ENCODE measurements at places on chromosomes 2 and 18.

GRCh38 chr2:191786694-191787093 lies 60.2 kb downstream of the CAVIN2 start:
- no peak for DNase-seq

- no peak for DNase-seq
These were observed 100.8 kb upstream of the ATP5MC3 start for GRCh38 chr2:175282300-175282699.

DNA sequence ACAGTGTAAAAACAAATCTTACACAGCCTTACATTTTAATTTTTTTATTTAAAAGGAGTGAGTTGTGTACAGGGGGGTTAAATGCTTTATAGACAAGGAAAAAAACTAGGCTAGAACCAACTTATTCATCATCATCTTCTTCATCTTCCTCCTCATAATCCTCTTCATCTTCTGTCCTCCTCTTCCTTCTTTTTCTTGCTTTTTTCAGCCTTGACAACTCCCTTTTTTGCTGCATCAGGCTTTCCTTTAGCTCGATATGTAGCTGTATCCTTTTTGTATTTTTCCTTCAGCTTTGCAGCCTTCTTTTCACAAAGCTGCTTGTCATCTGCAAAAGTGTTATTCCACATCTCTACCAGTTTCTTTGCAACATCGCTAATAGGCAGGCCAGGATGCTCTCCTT lies 113.6 kb upstream of the SP5 start:
- no peak for DNase-seq

DNA sequence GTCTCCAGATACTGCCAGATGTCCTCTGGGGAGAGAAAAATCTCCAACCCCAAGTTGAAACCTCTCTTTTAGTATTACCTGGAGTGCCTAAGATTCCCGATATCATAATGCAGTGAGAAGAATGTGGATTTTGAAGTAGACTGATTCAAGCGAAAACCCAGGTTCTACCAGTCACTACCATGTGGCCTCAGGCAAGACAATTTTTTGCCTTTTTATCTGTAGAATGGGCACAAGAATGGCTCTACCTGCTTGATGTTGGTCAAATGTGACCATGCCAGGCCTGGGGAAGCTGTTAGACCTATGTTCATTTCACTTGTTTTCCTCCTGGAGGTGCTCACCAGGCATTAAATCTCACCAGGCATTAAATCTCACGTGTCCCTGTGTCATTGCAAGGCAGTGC lies 131.3 kb downstream of the DDX1 start:
- no peak for DNase-seq

GRCh38 chr18:59910967-59911366 lies 11.2 kb downstream of the PMAIP1 start:
- DNase-seq: no peak

DNA sequence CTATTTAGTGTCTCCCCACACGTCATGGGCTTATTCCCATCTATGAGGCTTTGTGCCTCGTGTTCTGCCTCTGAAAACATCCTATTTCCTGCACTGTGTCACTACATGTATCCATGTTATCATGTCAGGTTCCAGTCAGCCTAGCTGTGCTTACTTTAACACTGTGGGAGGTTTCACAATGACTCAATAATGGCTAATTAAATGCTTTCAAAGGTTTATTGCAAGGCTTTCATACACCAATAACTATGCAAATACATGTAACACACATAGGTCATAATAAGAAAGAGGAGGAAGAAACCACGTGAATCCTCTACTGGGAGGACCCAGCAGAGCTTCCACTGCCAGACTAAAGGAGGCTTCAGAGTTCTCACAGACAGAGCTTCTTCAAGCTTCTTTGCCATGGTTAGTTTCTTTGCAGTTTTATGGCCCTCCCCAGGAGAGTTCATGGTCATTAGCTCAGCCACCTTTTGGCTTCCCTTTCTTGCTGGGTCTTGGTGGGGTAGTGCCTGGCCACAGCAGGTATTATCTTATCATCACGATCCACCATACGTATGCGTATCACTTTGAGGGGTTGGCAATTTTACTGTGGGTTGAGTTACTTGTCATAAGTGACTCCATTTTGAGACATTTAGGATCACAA lies 5.1 kb upstream of the COLEC12 start:
- DNase-seq: no peak

- DNase-seq: no peak
These were observed 249.0 kb downstream of the DYSF start for GRCh38 chr2:71702071-71702970.

- no peak for DNase-seq
These were observed 72.7 kb downstream of the GREB1L start for GRCh38 chr18:21314724-21315123.

DNA sequence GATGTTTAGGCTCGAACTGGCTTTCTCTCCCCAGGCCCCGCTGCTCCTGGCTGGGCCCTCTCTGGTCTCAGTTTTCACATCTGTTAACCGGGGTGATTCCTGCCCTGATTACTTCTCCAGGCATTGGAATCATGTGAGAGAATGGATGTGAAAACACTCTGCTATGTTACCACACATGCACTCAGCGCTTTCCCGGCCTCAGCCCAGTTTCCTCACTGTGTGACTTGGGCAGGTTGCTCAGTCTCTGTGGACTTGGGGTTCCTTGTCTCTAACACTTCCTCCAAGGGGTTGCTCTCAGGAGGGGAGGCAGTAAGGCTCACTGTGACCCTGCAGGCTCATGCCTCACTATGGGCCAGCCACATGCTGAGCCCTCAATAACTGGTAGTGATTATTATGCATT lies 230.4 kb upstream of the HS6ST1 start:
- no peak for DNase-seq

DNA sequence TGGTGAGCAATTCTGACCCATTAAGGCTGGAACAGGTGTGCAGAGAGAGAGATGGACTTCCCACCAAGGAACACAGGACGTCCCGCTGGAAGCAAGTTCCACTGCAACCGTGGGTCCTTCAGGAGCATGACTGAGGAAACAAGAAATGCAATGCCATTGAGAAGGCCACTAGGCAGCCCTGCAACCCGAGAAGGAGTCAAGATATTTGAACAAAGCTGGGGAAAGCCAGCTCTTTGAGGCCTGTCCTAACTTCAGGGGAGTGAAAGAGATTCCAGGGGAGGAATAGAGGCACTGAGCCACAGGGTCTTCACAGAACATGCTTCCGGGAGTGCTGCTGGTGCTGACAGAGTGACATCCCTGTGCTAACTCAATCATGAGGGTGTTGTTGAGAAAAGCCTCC lies 153.8 kb upstream of the ZNF236 start:
- no peak for DNase-seq

GRCh38 chr2:54067851-54068375 lies 47.5 kb upstream of the ACYP2 start:
- DNase-seq: no peak

GRCh38 chr2:55965966-55966365 lies 42.4 kb upstream of the EFEMP1 start:
- DNase-seq: no peak

GRCh38 chr2:43493954-43494353 lies 101.9 kb downstream of the THADA start:
- no peak for DNase-seq

- no peak for DNase-seq
These were observed 20.0 kb upstream of the SPATA3 start for GRCh38 chr2:230975927-230976326.

DNA sequence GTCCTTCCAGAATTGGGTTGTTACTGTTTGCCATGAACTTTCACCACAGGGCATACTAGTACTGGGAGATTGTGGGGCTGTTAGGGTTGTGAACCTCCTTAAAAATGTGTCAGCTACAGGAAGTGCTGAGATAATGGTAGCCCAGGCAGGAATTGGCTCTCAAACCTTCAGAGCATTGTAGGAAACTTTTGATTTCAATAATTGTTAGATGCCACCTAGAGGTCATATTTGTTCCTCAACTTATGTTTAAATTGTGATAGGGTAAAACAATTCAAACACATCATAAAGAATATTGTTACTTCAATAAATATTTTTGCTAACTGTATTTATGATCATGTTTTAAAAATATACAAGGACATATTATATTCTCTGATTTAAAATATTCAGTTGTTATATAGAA lies 594.6 kb downstream of the ADCYAP1 start:
- no peak for DNase-seq

DNA sequence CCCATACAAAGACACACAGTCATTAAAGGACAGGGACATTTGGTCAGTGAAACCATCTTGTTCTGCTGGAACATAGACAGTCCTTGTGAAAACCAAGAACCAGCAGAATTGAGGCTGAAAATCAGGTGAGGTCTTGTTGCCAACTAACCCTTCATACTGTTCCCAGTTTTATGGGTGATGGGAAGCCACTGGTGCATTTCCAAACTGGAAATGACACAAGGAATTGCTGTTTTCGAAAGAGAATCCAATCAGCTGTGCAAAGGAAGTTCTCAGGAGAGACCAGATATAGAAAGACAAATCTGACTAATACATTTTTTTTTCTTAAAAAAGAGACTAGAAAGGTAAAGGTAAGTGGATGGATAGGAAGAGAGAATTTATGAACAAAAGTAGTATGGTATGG lies 948.2 kb downstream of the TSN start:
- no peak for DNase-seq

DNA sequence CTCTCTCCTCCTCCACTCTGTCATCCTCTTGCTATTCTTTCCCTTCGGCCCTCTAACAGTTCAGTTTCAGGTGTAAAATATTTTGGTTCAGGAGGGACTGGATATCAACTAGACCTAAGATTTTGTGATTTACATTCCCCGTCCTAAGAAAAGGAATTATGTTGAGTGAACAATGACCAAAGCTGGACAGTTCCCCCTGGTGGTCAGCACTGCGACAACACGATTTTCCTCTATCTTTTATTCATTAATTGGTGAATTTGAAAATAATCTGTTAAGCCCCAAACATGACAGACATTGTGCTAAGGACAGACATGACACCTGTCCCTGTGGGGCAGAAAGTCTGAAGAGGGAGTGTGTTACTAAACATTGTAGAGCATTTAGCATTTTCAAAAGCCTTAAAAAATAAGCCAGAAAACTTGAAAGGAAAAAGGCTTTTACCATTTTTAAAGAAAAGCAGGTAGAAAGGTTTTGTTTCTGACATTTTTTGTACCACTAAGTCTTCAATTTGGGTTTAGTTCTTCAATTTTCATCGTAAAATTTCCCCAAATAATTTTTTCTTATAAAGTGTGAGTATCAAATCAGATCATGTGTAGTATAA lies 28.4 kb upstream of the GTF2A1L start:
- no peak for DNase-seq

- DNase-seq: no peak
These were observed 17.3 kb downstream of the EN1 start for GRCh38 chr2:118830118-118830517.

DNA sequence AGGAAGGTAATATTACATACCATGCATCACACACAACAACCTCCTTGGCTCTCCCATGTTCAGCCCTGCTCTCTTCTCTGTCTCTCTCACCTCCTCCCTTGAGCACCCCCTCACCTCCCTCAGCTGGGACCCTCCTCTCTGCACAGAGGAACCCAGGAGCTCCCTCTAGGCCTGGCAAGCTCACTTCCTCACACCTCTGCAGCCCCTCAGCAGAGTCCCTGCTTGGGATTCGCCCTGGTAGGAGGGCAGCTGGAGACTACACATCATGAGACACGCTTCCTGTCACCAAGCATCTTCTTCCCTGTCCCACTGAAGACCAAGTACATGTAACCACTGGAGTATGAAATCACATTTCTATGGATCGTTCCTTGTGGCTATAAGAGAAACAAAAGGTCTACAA lies 51.0 kb downstream of the ADD2 start:
- DNase-seq: no peak

DNA sequence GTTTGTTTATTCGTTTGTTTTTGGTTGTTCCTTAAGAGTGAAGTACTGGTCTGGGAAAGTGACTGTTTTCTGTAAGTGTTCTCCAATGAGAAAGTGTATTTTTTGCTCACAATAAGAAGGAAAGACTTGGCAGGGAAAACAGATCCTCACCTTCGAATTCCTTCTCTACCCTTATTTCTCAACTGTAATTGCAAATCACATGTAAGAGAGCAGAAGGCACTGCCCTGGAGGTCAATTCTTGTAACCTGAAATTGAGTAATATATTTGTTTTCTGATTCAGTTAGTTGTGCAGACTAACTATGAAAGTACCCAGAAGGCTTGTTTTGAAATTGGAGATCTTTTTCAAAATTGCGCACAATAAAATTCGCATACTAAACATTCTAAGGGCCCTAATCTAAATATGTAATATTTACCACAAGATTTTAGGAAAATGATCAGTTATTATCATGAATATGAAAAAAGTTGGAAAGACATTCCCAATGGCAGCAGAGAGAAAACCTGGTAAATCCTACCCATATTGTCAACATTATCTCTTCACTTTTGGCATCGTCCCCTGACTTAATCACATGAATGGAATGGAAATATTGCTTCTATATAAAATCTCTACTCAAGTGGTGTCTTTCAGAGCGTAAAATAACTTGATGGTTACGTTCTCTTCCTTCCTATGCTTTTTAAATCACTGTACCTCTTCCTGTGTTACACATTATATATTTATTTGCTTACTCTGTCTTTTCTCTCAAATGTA lies 24.1 kb downstream of the TFPI start:
- DNase-seq: no peak

DNA sequence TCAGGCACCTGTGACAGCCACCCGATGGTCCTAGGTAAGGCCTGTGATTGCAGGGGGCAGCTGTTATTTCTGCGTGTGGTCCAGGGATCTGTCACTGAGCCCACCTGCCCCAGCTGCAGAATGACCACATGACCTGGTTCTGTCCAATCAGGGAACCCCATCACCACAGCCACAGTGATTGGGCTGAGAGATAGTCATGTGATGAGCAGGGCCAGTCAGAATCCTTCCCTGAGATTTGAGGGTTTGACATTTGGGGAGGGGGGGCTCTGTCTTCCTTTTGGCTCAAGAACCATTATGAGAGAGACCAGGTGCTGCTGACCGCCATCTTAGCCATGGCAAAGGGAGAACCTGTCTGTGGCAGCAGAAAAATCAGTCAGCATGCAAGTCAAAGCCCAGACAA lies 147.2 kb downstream of the SMAD7 start:
- no peak for DNase-seq
